ENCODE measurements at places on chromosomes 12 and 14.

- DNase-seq: no peak
These were observed 19.4 kb upstream of the PARP11 start for GRCh38 chr12:3892631-3893030.

GRCh38 chr12:40768125-40768864 is 76.1 kb downstream of the CNTN1 start:
- no peak for DNase-seq

GRCh38 chr12:22190-22529 is 44.4 kb upstream of the IQSEC3 start:
- DNase-seq: no peak

DNA sequence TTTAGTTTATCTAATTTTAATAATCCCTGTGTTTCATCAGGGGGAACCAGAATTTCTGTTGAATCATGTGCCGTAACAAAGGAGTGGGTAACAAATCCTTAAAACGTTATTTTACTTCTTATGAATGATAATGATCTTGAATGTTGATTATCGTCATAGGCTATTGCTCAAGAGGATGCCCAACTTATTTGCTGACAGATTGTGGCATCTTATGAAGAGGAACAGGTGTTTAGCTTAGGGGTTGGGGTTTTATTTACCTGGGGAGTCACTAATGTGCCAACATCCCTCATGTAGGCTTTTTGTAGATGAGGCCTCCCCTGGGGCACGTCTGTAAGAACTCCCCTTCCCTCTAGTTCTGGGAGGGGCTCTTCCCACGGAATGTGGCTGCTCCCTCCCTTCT is 32.4 kb upstream of the TMX1 start:
- no peak for DNase-seq

- DNase-seq: peak; percentile 72
These were observed 38.2 kb upstream of the MAP1LC3B2 start for GRCh38 chr12:116520801-116521471.

DNA sequence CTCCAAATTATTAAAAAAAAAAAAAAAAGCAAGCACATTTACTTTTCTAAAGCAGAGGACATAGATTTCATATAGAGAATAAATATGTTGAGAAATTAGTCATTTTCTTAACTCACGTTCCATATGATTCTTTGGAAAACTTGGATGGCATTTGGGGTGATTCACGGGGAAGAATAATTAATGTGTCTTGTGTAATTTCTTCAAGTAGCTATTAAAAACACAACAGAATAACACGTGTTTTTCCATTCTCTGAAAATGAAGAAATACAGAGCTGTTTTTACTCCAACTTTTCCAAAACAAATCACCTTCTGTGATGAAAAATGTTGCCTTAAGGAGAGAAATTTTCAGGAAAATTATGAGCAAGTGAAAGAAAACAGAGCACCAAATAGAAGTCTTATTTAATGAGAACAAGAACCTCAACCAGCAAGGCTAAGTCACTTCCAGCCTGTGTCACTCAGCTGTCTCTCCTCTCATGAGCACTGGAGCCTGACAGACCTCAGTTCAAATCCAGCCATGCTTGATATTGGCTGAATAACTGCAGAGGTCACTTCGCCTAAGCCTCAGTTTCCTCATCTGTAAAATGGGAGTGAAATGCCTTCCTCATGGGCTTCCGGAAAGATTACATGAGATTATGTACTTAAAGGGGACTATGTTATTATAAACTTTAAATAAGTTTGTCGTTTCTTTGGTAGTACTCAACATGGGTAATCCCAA is 42.8 kb upstream of the NUAK1 start:
- no peak for DNase-seq

GRCh38 chr12:103523771-103524170 is 28.0 kb upstream of the C12orf42 start:
- no peak for DNase-seq

DNA sequence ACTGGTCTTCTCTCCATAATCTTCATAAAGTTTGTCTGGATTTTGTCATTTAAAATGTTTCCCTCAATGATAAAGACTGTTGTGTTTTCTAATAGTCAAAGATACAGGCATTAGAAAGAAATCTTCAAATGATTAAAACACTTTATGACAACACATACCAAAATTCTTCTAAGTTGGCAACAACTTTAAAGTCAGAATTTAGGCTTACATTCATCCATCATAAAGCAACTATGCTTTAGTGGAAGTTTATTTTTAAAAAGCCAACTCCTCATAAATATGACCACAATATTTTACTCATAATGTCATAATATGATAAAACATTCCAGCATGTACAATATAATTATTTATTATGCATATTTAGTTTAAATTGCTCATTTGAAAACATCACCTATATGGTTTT is 17.2 kb upstream of the CCER1 start:
- no peak for DNase-seq

GRCh38 chr14:30770376-30770775 is 104.0 kb upstream of the COCH start:
- no peak for DNase-seq

GRCh38 chr12:66813137-66813892 is 134.4 kb upstream of the GRIP1 start:
- no peak for DNase-seq

GRCh38 chr12:110223777-110224378 is 57.2 kb upstream of the ATP2A2 start:
- DNase-seq: no peak

DNA sequence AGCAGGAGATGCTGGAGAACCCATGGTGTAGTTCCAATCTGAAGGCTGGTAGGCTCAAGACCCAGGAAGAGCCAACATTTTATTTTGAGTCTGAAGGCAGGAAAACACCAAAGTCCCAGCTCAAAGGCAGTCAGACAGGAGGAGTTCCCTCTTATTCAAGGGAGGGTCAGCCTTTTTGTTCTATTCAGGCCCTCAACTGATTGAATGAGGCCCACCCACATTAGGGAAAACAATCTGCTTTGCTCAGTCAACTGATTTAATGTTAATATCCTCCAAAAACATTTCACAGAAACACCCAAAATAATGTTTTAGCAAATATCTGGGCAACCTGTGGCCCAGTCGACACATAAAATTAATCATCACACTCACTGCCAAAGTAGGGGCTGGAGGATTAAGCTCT is 130.8 kb downstream of the LMNTD1 start:
- no peak for DNase-seq

- DNase-seq: peak; percentile 55
These were observed 4.9 kb downstream of the ZBTB39 start for GRCh38 chr12:57001448-57001906.

- DNase-seq: no peak
These were observed 650 bp downstream of the LLPH start for GRCh38 chr12:66129934-66130266.

DNA sequence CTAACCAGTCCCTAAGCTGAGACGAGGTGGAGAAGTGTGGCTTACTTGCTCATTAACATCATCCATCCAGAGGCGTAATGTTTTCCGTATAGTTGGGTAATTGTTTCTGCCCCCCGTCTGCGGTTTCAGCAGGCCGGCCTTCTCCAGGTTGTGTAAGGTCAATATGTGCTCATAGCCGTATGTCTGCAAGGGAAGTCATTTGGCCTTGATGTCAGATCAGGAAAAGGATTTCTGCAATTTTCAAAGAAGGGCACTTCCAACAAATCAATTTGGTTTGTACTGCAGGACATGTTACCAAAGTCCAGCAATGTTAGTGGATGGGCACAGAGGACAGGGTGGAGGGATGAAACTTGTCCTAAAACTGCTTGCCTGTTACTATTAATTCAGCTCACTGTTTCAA is 9.9 kb upstream of the DIABLO start:
- no peak for DNase-seq

DNA sequence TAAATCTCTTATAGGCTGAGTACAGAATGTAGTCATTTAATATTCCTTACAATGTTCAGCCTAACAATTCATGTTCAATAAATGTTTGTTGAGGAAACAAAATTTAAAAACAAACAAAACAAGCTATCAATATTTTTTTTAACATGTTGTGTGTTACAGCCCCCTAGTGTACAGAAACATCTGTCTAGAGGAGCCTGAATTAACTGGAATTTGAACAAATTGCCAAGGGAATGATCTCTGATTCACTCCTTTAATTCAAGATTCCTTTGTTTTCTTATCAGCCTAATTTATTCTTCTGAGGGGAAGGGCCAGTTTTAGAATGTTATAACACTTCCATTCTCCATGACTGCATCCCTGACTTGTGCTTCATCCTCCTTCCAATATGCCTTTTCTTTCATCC is 127.2 kb downstream of the CMAS start:
- no peak for DNase-seq

- DNase-seq: no peak
These were observed 120.9 kb downstream of the TMEM132C start for GRCh38 chr12:128387811-128388422.

GRCh38 chr14:33475623-33476022 is 475.3 kb downstream of the EGLN3 start:
- no peak for DNase-seq

DNA sequence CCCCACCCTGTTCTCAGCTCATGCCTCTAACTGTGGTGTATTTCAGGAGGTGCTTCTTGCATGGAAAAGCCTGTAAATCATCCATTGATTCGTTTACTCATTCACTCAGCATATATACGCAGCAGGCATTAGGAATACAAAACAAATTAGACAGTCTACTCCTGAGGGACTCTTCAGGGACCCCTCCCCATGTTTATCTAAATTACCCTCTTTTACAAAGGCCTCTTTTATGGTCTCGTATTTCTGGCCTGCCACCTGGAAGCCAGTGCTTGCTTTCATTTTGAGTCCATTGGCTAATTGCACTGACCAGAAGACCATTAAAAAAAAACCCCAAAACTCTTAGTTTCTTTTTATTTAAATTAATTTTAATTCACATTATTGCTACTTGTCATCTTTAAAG is 134.4 kb downstream of the DACT1 start:
- no peak for DNase-seq

DNA sequence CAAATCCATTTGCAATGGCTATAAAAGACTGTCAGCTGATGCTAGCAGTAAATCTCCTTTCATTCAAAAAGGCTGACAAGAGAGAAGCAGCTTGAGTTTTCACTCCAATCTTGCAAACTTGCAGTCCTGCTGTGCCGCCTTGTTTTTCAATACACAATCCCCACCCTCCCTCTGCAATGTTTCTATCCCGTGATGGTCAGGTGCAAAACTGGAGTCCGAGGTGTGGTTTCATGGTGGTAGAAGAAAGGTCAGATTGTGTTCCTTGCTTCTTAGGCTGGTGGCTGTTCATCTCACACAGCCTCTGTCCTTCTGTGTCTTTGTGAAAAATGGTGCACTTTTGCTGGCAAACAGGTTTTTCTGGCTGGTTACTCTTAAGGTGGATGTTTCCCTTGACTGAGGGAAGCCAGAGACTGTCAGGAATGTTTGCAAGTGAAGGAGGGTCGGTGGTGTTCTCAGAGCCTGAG is 27.7 kb upstream of the TBX3 start:
- no peak for DNase-seq

DNA sequence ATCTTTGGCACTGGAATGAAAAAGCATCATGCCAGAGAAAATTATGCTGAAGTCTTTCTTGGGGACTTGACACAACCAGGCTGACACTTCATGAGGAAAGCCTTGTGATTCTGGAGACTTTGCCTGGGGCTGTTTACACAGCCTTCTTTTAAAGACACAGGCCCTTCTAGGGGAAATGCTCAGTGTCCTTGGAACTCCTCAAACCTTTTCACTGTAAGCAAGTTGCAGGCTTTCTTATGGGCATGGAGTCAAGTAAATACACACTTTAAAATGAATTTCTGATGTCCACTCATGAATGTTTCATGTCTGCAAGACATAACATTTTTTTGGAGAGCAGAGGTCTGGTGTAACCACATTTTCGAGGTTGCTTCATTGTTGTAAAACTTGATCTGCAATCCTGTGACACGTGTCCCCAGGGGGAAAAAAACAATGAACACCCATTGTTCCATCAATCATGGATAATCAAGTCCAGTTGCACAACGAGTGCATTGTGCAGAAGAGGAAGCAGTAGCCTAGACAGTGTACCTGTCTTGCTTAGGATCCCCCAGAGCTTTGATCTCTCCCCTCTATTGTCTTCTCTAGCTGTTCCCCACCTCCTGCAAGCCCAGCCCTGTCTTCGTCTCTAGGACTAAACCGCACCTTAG is 155.1 kb upstream of the PRICKLE1 start:
- peak; percentile 53 for DNase-seq

- no peak for DNase-seq
These were observed 377.7 kb downstream of the SLC16A7 start for GRCh38 chr12:59973515-59973914.

DNA sequence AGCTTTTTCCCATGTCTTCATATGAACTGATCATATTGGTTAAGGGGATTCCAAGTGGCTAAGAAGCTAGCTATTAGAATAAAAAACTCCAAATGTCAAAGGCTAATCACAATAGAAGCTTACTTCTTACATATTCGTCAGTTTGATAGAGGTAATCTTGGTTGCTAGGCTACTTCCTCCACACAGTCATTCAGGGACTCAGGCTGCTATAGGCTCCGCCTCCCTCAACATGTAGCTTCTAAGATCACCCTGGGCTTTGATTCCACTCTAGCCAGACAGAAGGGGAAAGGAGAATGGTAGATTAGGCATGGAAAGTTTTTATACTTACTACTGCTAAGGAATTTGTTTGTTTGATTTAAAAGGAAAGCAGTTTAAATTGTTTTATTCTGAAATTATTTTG is 207.9 kb downstream of the EFCAB11 start:
- DNase-seq: no peak

DNA sequence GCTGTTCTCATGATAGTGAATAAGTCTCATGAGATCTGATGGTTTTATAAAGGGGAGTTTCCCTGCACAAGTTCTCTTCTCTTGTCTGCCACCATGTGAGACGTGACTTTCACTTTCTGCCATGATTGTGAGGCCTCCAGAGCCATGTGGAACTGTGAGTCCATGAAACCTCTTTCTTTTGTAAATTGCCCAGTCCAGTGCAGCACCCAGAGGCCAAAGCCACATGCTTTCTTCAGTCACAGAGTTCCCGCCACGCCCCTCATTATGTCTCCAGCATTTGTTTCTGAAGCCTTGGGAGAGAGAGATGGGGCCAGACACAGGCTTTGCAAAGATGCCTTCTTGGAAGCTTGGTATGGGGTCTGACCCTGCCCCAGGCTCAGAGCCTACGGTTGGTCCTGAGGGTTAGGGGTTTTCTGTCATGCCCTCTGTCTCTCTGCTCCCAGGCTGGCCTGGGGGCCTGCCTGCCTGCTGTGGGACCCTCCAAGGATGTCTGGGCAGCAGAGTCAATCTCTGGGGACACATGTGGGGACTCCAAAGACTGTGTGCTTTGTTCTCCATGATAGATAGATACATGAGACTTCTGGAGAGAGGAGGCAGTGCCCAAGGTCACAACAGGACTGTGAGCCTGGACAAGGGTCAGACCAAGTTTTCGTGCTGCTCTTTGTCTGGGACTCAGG is 114.1 kb upstream of the PRMT8 start:
- DNase-seq: no peak

DNA sequence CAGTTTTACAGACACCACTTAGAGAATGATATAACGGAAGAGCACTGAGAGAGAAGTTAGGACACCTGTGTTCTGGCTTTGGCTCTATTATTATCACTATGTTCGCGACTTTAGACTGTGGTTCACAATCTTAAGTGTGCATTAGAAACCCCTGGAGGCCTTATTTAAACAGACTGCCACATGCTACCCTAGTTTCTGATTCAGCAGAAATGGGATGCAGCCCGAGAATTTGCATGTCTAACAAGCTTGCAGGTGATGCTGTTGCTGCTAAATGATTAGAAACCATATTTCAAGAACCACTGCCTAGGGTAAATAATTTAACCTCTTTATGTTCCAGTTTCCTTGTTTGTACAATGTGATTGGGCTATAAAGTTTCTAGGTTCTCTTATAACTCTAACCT is 3.6 kb upstream of the RAD51AP1 start:
- DNase-seq: no peak
